ENCODE measurements at places on chromosomes 6 and 20.

DNA sequence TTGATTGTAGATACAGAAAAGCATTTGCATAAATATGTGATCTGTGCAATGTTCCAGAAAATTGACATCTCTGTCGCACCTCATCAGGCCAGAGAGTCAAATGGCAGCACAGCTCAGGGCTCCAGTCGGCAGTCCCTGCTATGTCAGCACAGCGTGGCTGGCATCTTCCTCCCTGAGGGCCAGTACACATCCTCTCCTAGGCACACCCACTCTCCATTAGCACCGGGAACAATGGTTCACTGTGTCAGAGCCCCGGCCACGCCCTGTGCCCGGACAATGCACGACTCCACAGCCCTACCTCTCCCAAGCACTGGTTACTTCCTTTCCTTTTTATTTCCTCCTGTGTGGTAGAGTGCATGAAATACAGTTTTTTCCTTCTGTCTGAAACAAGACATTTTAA is 114.9 kb downstream of the FOXC1 start:
- peak; percentile 71 for DNase-seq

DNA sequence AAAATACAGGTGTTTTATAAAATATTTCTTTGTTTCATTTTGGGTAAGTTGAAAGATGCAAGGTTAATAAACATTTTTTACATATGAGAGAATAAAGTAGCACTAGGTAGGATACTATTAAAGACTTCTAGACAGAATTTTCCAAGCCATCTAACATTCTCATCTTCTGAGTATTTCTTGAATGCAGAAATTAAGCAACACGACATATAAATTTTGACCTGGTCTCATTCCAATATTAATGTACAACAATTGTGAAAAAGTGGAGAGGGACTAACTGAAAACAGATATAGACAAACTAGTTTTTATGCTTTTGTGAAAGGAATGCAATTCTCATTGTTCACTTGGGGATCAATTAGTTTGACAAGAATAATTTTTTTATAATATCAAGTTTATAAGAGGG is 11.5 kb upstream of the FOXO3 start:
- no peak for DNase-seq

DNA sequence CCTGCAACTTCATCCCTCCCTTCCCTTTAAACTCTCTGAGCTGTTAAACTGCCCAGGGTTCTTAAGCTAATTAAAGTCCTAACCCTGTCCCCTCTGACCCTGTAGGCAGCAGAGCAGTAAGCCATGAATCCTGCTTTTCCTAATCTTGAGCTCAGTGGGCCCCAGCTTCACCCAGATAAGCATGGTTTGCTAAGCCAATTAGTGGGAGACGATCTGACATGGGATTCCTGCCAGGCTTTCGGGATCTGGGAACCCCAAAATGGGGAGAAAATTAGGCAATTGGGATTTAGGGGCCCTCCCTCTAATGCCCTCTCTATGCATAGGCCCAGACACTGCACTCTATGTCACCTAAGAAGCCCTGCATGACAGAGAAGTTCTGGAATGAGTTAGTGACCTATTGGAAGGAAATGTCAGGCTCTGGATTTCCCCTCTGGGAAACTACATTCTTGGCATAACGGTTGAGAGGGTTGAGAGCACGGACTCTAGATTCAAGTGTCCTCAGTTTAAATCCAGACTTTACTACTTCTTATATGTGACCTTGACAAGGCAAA is 4.6 kb downstream of the XKR7 start:
- DNase-seq, result no peak

- DNase-seq, result no peak
These were observed 132.4 kb downstream of the DTNBP1 start for GRCh38 chr6:15530411-15530810.

DNA sequence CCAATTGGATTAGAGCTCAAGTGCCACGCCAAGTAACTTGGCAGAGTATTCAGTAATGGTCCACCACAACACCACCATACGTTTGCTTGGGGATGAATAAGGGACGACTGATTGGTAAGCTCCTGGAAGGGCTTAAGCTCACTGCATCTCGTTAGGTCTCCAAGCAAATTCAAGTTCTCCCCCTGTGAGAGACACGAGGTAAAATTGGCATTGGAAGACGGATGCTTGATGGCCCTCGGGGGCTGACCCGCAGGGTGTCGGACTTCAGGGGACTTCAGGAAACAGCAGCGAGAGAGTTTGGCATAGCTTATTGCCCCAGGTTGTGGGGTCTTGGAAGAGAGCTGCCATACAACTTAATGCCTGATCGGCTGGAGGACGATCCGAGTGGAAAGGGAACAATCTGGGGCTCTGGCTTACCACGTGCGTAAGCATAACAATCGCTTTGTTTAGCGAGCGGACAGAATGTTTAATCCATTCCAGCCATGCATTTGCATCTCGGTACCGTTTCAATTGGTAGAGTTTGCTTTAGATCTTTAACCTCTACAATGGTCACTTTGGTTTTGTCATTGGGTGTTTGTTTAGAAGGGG is 4.8 kb upstream of the ZNFX1 start:
- DNase-seq, result no peak

- no peak for DNase-seq
These were observed 24.0 kb upstream of the SERINC1 start for GRCh38 chr6:122495612-122496011.

GRCh38 chr6:53424976-53425718 is 76.4 kb upstream of the ELOVL5 start:
- no peak for DNase-seq

- DNase-seq, result no peak
These were observed 828.2 kb upstream of the MAP3K7 start for GRCh38 chr6:91415031-91415605.

DNA sequence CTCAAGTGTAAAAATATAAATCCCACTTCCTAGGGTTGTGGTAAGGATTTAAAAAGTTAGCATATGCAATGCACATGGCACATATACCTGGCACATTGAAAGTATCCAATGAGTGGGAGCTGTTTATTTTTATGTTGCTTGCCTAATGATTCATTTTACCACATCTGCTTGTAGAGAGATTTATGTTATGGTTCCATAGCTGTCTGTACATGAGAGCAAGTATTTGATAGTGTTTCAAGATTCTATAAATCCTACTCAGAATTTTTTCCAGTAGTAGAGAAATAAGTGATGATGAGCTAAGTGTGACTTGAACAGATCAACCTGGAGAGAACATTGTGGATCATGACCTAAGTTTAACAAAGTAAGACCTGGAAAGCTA is 125.3 kb upstream of the SPTLC3 start:
- no peak for DNase-seq

- peak; percentile 70 for DNase-seq
These were observed 68.1 kb downstream of the LRRC1 start for GRCh38 chr6:53862662-53863462.

DNA sequence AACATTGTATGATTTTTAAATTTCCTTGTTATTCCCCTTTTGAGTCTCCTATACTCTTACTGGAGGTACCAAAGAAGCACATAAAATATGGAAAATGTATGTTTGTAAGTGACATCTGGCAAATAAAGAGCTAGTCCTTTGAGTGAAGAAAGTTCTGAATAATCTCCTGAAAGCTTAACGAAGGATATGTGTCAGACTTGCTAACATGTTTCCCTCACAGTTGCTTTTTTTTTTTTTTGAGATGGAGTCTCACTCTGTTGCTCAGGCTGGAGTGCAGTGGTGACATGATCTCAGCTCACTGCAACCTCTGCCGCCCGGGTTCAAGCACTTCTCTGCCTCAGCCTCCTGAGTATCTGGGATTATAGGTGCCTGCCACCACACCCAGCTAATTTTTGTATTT is 63.6 kb downstream of the STK4 start:
- DNase-seq, result no peak

DNA sequence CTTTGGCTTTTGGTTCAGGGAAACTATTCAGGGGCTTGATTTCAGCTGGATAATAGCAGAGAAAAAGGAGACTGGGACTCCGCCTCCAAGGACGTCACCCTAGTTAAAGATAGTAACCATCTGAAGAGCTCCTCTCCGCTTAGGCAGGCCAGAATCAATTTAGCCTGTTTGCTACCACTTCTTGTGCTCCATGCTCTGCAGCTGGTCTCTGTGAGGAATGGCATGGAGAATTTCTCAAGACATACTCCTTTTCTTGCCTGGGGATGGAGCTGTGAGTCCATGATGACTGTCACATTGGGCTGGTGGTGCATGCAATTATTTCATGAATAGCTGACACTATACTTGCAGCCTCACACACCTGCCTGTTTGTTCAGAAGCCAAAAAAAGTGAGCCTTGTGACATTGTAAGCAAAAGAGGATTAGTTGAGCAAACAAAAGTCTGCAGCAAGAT is 61.4 kb downstream of the TXLNB start:
- DNase-seq, result peak; percentile 60

GRCh38 chr6:71496722-71497033 is 208.1 kb downstream of the OGFRL1 start:
- no peak for DNase-seq

DNA sequence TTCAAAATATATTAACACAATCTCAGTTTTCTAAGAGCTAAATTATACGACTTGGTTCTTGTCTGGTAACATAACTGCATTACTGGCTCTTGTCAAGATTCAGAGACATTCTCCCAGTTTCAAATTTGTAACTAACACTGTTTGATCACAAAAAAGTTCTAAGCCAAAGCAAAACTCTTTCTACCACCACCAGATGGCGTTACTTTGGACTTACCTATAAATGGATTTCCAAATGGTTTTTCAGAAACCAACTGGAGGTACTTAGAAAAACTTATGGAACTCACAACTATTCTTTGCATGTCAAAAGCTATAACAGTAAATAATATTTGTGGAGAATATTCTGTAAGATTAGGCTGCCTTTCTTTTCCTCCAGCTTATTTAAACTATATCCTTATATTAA is 34.2 kb upstream of the GFRAL start:
- peak; percentile 36 for DNase-seq

DNA sequence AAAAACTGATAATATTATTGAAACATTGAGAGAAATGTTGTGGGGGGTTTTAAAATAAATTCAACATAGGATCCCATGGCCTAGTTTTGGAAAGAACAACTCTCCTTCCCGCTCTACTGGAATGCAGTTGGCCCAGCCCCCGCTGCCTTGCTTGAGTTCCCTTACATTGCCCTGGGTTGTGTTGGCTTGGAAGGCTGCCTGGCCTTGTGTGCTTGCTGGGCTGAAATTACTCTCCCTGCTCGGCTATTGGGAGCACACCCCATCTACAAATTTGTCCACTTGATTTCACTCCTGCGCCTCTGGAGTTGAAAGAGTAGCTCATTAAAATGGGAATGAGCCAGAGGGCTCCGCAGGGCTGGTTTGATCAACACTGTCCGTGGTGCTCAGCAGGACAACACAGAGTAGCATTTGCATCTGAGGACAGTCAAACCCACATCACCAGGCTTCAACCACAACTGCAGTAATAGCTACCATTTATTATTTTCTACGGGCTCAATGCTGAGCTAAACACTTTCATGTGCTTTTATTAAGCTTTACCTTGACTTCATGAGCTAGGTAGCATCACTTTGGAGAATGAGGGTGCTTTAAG is 35.2 kb downstream of the DOK5 start:
- no peak for DNase-seq

DNA sequence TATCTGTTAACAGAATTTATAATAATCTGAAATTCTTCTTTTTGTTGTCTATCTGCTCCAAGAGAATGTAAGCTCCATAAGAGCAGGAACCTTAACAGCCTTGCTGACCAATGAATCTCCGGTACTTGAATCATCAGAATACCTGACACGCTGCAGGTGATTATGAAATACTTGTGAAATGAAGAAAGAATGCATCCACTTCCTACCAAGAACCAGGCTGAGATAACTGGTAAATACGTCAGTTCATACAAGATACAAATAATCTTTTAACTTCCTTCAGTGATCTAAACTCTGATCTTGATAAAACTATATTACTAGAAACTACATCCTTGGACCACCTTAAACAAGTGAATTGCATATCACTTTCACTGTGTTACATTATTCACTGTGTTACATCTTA is 116.2 kb downstream of the MAP3K5 start:
- peak; percentile 93 for DNase-seq

- peak; percentile 39 for DNase-seq
These were observed 46.0 kb downstream of the PCNA start for GRCh38 chr20:5073660-5074231.

GRCh38 chr6:35496036-35496840 is 641 bp downstream of the TEAD3 start:
- peak; percentile 56 for DNase-seq

- DNase-seq, result peak; percentile 12
These were observed 544 bp upstream of the ACAT2 start for GRCh38 chr6:159761129-159761872.

DNA sequence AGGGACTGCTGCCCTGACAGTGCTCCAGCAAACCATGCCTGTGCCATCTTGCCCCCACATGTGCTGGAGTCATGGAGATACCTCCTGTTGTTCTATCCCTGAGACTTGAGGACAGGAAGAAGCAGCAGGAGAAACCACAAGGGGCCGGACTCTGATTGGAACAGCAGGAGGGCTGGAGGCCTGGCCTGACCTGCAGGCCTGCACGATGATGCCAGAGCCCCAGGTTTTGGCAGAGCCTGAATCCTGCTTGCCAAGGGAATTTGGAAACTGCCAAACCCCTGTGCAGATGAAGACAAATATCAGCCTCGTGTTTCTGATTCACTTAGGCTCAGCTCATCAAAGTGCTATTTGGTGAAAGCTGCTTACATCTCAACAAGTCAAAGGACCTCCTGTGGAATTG is 177.6 kb downstream of the MAFB start:
- DNase-seq, result peak; percentile 38

DNA sequence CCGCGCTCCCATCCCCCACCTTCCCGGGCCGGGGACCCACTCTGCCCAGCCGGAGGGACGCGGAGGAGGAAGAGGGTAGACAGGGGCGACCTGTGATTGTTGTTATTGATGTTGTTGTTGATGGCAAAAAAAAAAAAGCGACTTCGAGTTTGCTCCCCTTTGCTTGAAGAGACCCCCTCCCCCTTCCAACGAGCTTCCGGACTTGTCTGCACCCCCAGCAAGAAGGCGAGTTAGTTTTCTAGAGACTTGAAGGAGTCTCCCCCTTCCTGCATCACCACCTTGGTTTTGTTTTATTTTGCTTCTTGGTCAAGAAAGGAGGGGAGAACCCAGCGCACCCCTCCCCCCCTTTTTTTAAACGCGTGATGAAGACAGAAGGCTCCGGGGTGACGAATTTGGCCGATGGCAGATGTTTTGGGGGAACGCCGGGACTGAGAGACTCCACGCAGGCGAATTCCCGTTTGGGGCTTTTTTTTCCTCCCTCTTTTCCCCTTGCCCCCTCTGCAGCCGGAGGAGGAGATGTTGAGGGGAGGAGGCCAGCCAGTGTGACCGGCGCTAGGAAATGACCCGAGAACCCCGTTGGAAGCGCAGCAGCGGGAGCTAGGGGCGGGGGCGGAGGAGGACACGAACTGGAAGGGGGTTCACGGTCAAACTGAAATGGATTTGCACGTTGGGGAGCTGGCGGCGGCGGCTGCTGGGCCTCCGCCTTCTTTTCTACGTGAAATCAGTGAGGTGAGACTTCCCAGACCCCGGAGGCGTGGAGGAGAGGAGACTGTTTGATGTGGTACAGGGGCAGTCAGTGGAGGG is 2.8 kb downstream of the SOX4 start:
- peak; percentile 59 for DNase-seq

DNA sequence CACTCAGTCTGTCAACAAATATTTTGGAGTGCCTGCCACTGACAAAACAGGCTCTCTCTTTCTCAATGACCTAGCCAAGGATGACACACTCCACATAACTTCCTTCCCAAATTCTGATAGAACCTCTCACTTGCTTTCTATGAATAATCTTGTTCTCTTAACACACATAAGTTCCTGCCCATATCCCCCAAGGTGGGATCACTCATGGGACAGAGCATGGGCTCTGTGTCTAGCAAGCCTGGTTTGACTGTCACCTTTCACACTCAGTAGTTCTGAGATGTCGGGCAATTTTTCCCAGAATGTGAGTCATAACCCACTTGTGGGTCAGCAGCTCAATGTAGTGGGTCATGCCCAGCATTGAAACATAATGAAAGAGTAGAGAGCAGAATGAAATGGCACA is 78.1 kb downstream of the LRFN2 start:
- DNase-seq, result peak; percentile 3
